CD4-positive, alpha-beta T cell treated with Interleukin-15 for 4 hours (primary cell): ENCODE measurements at places on chromosomes 2 and 18.

DNA sequence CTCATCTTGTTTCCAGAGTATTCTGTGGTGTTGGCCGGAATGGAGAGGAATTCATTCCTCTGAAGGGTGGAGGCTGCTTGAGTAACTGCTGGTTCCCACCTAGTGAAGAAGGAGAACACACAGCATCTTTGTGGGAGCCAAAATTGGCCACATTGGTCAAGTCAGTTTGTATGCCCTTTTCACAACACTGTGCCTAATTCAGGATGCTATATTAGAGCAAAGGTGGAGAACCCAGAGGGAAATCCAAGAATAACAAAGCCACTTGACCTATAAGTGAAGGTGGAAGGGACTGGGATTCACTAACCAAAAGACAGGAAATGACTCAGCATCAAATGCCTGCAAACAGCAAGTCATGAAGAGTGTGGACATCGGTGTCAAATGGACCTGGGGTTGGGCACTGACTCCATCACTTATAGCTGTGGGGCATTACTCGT, 27.3 kb upstream of the MLPH start:
- no peak for DNase-seq

DNA sequence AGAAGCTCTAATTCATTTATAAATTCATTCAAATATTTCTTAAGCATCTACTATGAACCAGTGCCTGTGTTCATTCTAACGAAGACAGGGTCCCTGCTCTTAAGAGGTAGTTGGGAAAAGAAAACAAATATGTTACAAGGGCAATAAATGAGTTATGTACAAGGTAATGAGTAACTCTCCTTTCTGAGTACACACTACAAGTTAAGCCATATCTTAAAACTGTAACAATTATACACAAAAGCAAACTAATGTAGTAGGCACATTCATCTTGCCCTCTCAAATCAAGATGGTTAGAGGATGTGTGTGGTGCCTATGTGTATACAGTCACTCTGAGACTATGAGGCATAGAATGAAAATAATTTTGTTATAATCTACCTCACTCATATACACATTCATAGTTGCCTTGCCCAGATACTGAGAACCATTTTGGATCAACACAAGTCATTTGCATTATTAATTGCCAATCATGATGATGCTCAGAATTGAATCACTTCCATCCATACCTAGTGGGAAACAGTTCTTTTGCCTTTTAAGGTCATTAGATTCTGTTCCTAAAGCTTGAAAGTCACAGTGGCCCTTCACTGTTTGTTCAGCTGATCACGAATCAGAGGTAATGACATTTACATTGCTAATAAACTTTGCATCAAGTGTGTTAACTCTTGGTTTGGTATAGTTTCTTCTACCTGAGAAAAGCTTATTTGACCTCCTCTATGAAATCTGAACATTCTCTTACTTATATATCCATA, 283.1 kb downstream of the ZNF385B start:
- DNase-seq = no peak

DNA sequence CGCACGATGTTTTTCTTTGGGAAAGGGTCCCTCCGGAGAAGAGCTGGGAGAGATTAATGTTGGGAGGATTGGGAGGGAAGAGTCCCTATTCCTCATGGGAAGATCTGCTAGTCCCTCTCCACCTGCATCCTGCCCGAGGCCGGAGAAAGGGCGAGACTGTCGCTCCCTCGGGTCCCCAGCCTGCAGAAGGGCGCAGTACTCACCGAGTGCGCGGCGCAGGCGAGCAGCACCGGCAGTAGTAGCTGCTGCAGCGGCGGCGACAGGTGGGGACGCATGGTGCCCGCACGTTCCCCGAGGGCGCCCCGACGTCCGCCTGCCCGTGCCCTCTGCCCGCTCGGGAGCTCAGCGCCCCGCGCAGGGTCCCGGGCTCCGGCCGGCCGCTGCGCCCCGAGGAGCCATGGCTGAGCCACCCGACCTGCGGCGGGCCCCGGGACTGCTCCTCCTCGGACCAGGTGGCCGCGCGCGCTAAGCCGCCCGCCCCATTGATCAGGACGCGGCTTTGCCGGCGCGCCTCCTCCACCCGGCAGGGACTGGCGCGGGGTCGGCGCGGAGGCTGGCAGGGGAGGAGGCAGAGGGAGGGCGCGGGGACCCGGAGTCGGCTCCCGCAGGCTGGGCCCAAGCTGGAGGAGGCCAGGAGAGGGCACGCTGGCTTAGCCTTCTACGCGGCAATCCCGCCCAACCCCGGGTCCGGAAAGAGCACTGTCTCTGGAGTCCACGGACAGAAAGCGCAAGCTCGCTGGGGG, at the start of gene SCTR:
Gene SCTR, minus strand, starts transcription at position 532 of the 743 bp plus-strand sequence. Its CDS starts 257 bp downstream, at position 275.
- no peak for DNase-seq

- DNase-seq = no peak
Observed at GRCh38 chr2:136363470-136363869, 245.5 kb upstream of the CXCR4 start.

GRCh38 chr2:127067620-127068350, 39.2 kb downstream of the BIN1 start:
- peak; percentile 77 for DNase-seq

GRCh38 chr2:106076941-106077340, 117.2 kb downstream of the UXS1 start:
- peak; percentile 17 for DNase-seq

- no peak for DNase-seq
Observed at GRCh38 chr2:237570776-237571335, 4.5 kb downstream of the PRLH start.
